ENCODE measurements at places on chromosomes 6 and 20.

DNA sequence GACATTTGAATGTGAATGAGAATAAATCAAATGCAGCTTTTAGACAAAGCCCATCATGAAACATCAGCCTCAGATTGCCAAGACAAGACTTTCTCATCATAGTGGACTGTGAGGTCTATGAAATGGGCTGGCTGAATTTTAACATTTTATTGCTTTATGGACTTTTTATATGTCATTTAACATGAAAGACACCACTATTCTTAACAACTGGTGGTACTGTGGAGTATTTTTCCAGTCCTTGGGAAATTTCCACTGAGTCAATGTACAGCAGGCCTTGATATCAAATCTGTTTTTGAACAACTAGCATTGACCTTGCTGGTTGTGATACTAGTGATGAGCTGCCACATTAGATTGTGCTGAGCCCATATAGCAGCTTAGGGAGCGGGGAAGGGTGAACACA is 326.6 kb upstream of the CITED2 start:
- no peak for DNase-seq

GRCh38 chr6:15823838-15824414 is 161.1 kb upstream of the DTNBP1 start:
- DNase-seq, result no peak

DNA sequence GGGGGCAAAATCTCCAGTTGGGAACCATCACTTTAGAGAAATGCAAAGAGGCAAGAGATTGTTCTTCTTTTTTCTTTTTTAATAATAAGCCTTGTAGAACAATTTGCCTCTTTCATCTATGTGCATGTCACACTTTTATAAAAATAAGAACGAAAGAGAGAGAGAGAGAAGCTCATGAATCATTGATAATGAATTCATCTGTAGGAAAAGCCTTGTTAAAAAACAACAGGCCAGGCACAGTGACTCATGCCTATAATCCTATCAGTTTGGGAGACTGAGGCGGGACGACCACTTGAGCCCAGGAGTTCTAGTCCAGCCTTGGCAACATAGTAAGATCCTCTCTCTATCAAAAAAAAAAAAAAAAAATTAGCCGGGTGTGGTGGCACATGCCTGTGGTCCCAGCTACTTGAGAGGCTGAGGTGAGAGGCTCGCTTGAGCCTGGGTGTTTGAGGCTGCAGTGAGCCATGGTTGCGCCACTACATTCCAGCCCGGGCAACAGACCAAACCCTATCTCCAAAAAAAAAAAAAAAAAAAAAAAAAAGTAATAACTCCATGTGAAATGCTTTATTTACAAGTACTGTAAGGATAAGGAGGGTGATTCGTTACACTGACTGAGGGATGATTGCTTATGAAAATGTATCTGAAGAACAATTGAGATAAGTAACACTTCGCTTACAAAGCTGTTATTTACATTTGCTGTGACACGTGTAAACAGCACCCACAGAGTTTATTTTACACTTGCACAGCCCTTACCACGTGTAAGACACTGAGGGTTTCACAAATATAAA is 6.0 kb downstream of the CCN5 start:
- peak; percentile 48 for DNase-seq

GRCh38 chr6:142462260-142462659 is 160.5 kb downstream of the ADGRG6 start:
- no peak for DNase-seq

DNA sequence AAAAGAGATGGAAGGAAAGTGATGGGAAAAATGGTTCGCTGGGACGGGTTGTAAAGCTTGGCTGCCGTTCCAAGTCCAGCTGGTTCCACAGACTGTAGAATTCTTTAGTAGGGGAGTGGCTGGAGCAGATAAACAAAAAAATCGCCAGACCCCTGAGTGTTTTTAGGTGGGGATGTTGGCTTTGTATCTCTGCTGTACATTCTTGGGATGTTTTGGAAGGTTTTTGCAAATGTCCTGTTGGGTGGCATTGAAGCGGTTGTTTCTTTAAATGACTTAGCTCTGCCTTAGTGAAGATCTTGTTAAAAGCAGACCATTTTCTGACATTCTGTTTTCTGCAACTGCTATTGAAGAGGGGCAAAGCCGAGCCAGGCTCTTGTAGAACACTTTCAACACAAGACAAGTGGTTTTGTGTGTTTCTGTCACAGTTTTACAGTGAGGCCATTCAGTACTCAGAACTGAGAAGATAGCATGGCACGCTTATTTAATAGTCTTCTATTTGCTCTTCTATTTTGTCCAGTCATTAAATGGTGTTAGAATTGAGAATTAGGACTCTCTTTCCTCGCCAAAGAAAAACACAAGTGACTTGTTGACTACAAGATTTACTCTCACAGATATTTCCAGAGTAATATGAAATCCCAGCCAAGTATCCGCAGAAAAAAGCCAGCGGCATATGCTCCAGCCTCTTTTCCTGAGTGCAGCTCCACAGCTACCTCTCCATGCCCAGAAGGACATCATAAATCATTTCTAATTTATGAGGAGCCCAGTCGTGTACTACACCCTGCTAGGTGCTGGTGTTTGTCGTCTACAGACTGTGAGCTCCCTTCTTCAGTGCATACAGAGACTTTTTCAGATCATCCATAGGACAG is 65.8 kb downstream of the PHACTR2 start:
- peak; percentile 54 for DNase-seq

GRCh38 chr6:27922949-27923348 is 10.8 kb upstream of the OR2B2 start:
- no peak for DNase-seq

Measured in AG20443 (cell line).